ENCODE measurements at places on chromosomes 12 and 14.

DNA sequence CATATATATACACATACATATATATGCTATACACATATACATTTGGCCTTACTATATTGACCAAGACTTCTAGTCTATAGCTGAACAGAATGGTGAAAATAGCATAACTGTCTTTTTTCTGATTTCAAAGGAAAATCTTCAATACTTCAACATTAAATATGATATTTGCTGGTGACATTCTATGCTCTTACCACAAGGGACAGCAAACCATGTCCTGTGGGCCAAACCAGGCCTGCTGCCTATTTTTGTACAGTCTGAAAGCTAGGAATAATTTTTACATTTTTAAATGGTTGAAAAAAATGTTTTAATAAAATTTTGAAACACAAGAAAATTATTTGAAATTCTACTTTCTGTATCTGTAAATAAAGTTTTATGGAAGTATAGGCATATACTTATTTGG is 63.6 kb downstream of the EML5 start:
- no peak for DNase-seq

GRCh38 chr12:14239350-14239934 is 126.0 kb upstream of the ATF7IP start:
- no peak for DNase-seq

GRCh38 chr14:89121968-89122620 is 294.9 kb downstream of the FOXN3 start:
- DNase-seq: peak; percentile 36

DNA sequence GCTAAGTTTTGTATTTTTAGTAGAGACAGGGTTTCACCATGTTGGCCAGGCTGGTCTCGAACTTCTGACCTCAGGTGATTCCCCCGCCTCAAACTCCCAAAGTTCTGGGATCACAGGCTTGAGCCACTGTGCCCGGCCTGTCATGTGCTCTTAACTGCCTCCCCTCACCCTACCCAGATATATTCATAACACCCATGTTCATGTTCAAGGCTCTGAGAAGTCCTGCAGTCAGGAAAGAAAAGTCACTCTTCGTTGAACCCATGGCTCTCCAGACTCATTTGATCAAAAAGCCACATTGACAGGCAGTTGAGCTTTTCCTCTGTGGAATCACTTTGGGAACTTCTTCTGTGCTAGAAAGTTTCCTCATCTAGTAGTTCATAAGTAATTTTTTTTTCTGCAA is 545.5 kb upstream of the TBX3 start:
- DNase-seq: no peak

DNA sequence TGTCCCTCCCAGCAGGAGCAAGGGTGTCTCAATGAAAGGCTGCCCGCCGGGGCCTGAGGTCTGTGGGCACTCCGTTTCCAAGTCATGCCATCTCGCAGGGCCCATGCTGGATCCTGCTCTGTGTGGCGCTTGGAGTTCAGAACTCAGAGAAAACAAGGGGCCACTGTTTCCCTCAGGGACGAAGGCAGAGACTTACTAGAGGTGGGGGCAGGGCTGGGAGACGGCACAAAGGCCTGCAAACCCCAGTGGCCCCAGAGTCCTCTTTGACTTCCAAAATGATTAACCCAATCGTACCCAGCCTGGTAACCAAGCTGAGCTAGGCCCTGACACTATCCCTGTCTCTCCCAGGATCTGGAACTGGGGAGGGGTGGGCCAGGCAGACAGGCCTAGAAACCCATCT is 95.8 kb downstream of the ITPK1 start:
- DNase-seq: no peak

DNA sequence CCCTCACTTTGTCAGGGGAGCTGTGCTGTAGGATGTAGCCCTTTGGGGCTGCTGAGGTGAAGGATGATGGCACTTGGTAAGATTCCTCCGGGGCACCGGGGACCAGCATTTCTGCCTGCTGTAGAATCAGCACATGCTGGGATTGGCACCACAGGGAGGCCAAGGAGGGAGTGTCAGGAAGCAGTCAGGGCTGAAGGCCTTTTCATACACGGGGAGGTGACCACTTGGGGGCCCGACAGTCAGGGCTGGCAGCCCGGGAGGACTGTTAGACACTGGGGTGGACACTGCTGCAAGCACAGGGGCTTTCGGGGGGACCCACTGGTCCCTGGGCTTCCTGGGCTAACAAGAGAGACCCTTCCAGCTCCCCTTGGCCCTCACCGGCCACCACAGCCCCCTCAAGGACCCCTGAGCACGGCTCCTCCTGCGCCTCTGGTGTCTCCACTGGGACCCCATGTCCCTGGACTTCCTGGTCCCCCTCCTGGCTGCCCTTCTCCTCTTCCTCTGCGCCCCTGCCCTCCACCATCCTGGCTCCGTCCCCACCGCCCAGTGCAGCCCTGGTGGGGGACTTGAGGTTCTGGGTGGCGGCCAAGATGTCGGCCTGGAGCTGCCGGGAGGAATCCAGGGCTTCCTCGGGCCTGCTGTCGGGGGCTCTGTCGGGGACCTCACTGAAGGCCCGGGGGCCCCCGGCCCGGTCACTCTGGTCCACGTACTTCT is 6.5 kb downstream of the TMEM119 start:
- DNase-seq: no peak

DNA sequence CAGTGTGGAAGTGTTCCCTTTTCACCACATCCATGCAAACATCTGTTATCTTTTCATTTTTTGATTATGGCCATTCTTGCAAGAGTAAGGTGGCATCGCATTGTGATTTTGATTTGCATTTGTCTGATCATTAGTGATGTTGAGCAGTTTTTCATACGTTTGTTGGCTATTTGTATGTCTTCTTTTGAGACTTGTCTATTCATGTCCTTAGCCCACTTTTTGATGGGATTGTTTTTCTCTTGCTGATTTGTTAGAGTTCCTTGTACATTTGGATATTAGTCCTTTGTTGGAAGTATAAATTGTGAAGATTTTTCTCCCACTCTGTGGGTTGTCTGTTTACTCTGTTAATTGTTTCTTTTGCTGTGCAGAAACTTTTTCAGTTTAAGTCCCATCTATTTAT is 244.5 kb upstream of the PRICKLE1 start:
- no peak for DNase-seq

- DNase-seq: no peak
These were observed 32.4 kb downstream of the TTC8 start for GRCh38 chr14:88856786-88857366.

GRCh38 chr12:119134284-119135072 is 44.3 kb upstream of the HSPB8 start:
- DNase-seq: no peak

DNA sequence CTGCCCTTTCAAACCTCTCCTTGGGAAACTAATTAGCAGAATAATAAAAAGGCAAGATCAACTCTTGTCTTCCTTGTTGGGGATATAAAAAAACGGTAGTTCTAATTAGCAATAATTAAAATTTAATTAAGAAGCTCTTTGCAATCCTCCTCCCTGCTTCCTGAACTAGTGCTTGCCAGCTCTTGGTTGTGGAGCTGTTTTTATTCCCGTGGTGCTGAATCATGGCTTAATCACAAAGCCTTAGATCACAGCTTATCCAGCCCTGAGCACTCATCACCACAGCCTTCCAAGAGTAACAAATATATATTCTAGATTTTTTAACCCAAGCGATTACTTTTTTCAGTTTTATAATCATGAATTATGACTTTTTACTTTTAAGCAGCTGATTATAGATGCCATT is 63.2 kb upstream of the INSM2 start:
- DNase-seq: no peak

DNA sequence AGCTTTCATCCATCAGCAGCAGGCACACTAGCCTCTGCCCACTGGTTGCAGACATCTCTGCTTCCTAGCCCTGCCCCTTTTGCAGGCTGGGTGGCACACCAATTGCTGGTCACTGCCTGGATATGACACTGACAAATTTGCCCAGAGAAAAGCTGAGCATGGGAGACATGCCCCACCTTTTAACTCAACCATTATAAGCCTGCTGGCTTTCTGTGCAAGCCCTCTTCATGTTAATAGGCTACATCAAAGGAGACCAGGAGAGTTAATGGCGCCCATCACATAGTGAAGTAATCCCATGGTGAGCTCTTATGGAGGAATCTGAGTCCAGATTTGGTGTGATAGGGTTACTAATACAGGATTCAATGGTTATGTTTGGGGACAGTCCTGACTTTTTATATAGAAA is 139.2 kb downstream of the KICS2 start:
- DNase-seq: no peak

GRCh38 chr14:56660677-56661389 is 81.2 kb downstream of the TMEM260 start:
- DNase-seq: peak; percentile 53

GRCh38 chr14:42715316-42715715 is 1108.6 kb downstream of the LRFN5 start:
- DNase-seq: no peak

DNA sequence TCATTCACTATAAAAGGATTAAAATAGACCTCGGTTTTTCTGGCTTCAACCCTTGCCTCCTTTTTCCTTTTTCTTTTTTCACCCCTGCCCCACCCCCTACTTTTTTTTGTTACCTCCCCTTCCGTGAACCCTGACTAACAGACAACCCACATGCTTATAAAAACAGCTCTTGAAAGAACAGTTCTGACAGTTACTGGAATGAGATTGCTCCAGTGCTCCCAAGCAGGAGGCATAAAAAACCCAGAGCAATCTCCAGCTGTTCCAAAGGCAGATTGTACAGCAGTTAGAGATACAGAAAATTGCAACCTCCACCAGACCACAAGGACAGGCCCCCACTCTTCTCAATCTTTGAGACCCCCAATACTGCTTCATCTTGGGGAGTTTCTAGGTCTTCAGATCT is 29.9 kb upstream of the TMEM260 start:
- no peak for DNase-seq

GRCh38 chr12:102462386-102462785 is 18.0 kb downstream of the IGF1 start:
- DNase-seq: no peak

DNA sequence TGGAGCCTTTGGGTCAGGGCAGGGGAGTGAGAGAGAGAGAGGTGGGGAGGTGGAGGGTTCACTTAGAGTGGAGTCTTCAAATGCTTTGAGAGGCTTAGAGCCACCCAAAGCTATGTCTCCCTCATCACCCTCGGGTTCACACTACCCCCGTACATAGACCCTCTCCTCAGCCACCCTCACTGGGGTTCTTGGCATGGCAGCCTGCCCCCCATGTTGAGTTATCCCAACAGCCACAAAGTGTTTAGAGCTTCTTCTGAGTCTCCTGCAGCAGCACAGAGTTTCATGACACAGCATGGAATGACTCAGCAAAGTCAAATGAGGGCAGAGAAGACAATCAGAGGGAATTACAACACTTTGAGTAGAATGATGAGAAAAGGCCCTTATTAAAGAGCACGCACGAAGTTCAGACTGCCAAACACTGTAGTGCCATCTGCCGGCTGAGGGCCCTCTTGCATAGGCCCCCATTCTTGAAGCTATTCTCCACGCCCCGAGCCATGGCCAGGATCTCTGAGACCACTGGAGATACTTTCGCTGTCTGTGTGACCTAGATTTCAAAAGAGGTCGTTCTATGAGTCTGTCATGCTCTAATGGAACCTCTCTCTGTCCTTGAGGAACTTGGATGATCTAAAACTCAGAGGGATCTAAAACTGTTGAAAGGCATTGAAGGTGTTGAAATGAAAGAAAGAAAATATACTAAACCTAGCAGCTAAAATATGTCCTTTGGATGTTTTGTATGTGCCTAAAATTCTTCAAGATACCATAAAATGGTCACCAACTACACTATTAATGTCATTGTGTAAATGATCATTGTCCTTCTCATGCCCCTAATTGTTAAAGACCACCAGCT is 221.9 kb downstream of the PELI2 start:
- peak; percentile 41 for DNase-seq

DNA sequence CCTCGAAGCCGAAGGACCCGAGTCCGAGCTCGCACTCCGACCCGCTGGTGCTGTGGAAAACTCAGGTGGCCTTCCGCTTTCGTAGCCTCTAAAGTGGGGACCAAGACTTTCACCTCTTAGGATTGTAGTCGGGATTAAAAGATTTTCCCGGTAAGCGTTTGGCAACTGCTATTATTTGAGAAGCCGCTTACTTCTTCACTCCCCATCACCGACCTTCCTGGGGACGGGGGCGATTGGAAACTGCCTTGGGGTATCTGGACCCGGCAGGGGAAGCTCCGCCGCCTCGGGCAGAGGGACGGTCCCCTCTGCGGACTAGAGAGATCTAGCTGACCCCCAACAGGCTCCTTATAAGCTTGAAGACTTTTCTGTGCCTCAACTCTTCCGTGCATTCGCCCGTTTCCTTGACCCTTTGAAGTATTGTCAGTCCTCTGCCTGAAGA is 659 bp downstream of the TRAFD1 start:
- DNase-seq: no peak

DNA sequence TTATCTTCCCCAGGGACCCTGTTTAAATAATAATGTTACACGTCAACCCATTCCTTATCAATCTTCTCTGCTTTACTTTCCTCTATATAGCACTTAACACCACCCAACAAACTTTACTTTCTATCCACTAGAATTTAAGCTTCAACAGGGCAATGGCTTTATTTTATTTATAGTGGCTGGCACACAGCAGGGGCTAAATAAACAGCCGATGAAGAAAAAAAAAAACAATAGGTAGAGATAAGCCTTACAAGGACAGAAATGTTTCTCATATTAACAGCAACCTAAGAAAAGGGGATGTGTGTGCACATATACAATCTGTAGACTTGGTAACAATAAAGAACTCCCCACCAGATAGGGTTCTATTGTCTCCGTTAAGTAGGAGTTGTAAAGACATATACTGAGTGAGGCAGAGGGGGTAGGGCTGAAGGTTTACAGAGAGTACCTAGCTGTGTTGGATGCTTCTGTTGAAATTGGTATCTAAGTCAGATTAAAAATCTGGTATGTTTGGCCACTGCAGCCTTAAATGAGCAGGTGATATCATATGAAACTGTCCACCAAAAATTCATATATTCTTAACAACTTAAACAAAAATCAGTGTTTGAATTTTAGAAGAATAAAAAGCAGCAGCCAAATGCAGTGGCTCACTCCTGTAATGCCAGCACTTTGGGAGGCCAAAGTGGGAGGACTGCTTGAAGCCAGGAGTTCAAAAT is 24.7 kb upstream of the AP4S1 start:
- DNase-seq: peak; percentile 5

- no peak for DNase-seq
These were observed 22.9 kb upstream of the CCND2 start for GRCh38 chr12:4250691-4251090.

DNA sequence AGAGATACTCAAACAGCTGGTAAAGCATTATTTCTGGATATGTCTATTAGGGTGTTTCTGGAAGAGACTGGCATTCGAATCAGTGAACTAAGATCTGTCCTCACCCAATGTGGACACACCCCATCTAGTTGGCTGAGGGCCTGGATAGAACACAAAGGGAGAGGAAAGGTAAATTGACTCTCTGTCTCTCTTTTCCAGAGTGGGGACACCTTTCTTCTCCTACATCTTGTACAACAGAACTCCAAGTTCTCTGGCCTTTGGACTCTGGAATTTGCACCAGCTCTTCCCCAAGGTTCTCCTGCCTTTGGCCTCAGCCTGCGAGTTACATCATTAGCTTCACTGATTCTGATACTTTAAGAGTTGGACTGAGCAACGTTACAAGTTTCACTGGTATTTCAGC is 1253.9 kb downstream of the SLC16A7 start:
- no peak for DNase-seq
